ENCODE measurements at places on chromosomes 2 and 18.

DNA sequence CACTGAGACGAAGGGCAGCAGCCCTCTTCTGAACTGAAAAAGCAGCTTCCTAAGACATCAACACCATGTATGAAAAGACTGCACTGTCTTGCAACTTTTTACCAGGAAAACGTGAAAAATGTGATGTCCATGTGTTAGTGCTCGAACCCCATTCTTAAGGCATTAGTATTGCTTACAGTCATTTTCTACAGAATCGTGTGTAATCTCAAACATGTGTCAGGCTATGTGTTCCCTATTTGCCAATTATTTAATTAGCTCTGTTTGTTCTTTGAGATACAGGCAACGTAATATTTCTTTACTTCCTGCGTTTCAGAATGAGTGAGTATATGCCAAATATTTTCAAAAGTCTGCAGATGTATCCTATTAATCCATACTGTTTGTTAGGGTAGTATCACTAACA lies 307.7 kb upstream of the CCDC68 start:
- no peak overlapping the region for H3K4me3 ChIP-seq
- no peak for DNase-seq
- H3K4me1 ChIP-seq = no peaks in the 10 kb centered on the region
- H3K27me3 ChIP-seq = no peaks in the 10 kb centered on the region

DNA sequence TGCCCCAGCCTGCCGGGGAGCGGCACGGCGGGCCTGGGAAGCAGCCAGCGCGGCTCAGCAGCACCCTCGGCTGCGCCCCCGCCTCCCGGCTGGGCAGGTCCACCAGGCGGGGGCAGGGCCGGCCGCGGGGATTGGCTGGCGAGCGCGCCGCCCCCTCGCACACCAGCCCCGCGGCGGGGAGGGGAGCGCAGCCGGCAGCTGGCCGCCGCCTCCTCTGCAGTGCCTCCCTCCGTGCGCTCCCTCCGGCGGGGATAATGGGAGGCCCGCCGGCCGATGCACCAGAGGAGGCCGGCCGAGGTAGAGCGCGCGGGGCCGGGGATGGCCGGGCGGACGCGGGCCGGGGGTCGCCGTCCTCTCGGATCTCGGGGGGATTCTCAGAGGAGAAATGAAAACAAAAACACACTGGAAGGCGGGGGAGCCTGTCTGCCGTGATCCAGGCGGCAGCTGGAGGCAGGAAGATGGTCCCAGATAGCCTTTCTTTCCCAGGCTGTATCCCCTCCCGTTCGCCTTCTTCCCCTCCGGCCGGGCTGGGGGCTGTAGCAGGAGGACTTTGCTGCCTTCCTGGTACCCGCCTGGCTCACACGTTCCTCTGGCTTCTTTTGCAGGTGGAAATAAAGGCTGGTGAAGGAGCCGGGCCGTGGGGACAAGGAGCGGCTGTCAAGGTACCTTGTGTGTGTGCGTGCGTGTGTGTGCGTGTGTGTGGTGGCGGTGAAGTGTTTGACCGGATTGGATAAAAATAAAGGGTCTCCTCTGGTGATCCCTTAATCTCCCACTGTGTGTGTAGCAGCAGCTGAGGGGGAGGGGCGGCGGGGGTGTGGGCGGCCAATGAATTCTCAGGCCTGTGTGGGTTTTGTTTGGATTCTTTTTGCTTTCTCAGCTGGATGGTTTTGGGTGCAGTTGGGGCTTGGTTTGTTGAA lies 18.1 kb downstream of the TET3 start:
- no peaks in the 10 kb centered on the region for H3K27me3 ChIP-seq
- no peaks in the 10 kb centered on the region for H3K36me3 ChIP-seq
- DNase-seq = peak; percentile 78
- peaks cover 37% of the 10 kb centered on the region for H3K4me1 ChIP-seq
- peak overlapping the region; percentile 26 for H3K27ac ChIP-seq
- peak overlapping the region; percentile 73 for H3K4me3 ChIP-seq

- H3K4me3 ChIP-seq = no peak overlapping the region
- H3K4me1 ChIP-seq = no peaks in the 10 kb centered on the region
- H3K27me3 ChIP-seq = peaks cover 48% of the 10 kb centered on the region
- H3K36me3 ChIP-seq = no peaks in the 10 kb centered on the region
Measured at GRCh38 chr18:12255626-12256026, 1.5 kb downstream of the CIDEA start.

DNA sequence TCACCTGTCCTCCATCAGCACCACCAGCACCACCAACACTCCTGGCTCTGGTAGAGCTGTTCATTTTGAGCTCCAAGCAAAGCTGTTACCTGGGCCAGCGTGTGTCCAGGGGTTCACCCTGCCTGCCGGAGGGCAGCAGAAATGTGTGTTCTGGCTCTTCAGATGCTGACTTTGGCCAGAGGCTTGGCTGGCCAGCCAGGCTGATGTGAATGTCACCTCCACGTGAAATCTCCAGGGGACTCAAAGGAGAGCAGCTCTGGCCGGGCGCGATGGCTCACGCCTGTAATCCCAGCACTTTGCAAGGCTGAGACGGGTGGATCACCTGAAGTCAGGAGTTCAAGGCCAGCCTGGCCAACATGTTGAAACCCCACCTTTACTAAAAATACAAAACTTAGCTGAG lies 33.5 kb downstream of the CIB4 start:
- DNase-seq = no peak
- peaks cover 21% of the 10 kb centered on the region for H3K4me1 ChIP-seq
- H3K36me3 ChIP-seq = no peaks in the 10 kb centered on the region
- no peak overlapping the region for H3K4me3 ChIP-seq

GRCh38 chr2:61014763-61015162 lies 2.8 kb upstream of the PEX13 start:
- H3K27ac ChIP-seq = no peak overlapping the region
- DNase-seq = no peak
- H3K4me3 ChIP-seq = no peak overlapping the region
- no peaks in the 10 kb centered on the region for H3K27me3 ChIP-seq
- H3K4me1 ChIP-seq = peaks cover 40% of the 10 kb centered on the region
- H3K36me3 ChIP-seq = peaks cover 2% of the 10 kb centered on the region

- no peak for DNase-seq
- no peak overlapping the region for H3K4me3 ChIP-seq
- H3K27me3 ChIP-seq = no peaks in the 10 kb centered on the region
- H3K36me3 ChIP-seq = peaks cover 34% of the 10 kb centered on the region
- peak overlapping the region; percentile 56 for H3K27ac ChIP-seq
Measured at GRCh38 chr2:230909841-230910545, 15.0 kb downstream of the GPR55 start.

- H3K27me3 ChIP-seq = peaks cover 14% of the 10 kb centered on the region
- peaks cover 17% of the 10 kb centered on the region for H3K36me3 ChIP-seq
- H3K4me1 ChIP-seq = peaks cover 47% of the 10 kb centered on the region
- DNase-seq = no peak
- H3K4me3 ChIP-seq = peak overlapping the region; percentile 81
Measured at GRCh38 chr2:161243312-161243711, 64.9 kb upstream of the PSMD14 start.

- no peak overlapping the region for H3K27ac ChIP-seq
- no peaks in the 10 kb centered on the region for H3K4me1 ChIP-seq
Measured at GRCh38 chr18:30288662-30289414, 753.7 kb downstream of the DSC3 start.

- H3K27me3 ChIP-seq = peaks cover 4% of the 10 kb centered on the region
- H3K27ac ChIP-seq = peak overlapping the region; percentile 65
- no peak overlapping the region for H3K4me3 ChIP-seq
Measured at GRCh38 chr2:102034683-102035548, 43.2 kb downstream of the IL1R2 start.

DNA sequence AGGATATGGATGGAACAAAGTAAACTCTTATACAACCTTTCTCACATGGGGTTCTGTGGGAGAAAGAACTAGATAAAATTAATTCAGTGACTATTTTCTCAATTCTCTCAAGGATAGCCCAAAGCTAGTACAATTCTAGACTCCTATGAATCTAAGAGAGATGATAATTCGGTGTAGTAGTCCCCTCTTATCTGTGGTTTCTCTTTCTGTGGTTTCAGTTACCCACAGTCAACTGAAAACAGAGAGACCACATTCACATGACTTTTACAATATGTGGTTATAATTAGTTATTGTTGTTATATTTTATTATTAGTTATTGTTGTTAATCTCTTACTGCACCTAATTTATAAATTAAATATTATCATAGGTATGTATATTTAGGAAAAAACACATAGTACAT lies 53.5 kb upstream of the C2orf15 start:
- no peak for DNase-seq
- no peak overlapping the region for H3K27ac ChIP-seq
- no peaks in the 10 kb centered on the region for H3K36me3 ChIP-seq

DNA sequence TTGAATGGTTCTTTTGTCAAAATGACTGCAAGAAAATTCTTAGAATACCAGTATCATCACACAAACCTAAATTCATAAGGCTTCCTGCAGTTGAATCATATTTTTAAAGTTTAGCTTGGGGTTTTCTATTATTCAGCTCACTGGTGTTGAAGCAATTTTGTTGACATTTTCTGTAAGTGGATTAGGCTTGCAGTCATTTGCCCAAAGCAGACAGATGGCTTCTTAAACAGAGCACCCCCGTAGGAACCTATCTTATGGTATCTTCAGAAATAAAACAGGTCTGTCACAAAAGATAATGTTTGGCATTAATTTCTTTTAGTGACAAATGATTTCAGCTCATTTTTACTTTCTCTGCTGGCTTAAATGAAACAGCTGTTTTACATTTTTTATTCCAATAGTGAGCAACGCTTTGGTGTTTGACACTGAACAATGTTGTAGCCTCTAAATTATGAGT lies 331.1 kb downstream of the PLCL1 start:
- no peaks in the 10 kb centered on the region for H3K27me3 ChIP-seq
- no peak for DNase-seq
- no peaks in the 10 kb centered on the region for H3K4me1 ChIP-seq
- no peak overlapping the region for H3K4me3 ChIP-seq
- no peaks in the 10 kb centered on the region for H3K36me3 ChIP-seq

- H3K27me3 ChIP-seq = no peaks in the 10 kb centered on the region
- H3K4me3 ChIP-seq = no peak overlapping the region
- H3K36me3 ChIP-seq = no peaks in the 10 kb centered on the region
- DNase-seq = no peak
- no peaks in the 10 kb centered on the region for H3K4me1 ChIP-seq
Measured at GRCh38 chr2:76197428-76197827, 486.7 kb upstream of the GCFC2 start.

DNA sequence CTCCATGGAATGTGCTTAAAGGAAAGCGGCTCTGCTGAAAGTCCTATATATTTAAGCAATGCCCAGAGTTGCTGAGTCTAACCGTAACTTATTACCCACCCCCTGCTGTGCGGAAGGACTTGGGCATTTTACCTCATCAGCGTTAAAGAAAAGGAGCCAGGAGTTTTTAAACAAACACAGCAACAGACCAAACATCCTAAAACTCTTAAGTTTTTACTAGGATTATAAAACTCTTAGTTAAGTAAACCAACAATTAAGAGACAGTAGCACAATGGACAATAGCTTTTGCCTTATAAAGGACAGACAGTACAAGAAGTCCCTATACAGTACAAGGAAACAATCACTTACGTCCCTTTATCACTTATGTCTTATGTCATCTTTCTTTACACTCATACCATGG lies 90.2 kb downstream of the ZNF521 start:
- H3K27ac ChIP-seq = no peak overlapping the region
- no peak for DNase-seq
- no peak overlapping the region for H3K4me3 ChIP-seq
- no peaks in the 10 kb centered on the region for H3K4me1 ChIP-seq

GRCh38 chr18:59038295-59039039 lies 101.2 kb upstream of the SEC11C start:
- no peak for DNase-seq
- H3K27me3 ChIP-seq = peaks cover 3% of the 10 kb centered on the region
- H3K36me3 ChIP-seq = no peaks in the 10 kb centered on the region
- no peaks in the 10 kb centered on the region for H3K4me1 ChIP-seq
- no peak overlapping the region for H3K27ac ChIP-seq

Measured in activated CD8-positive, alpha-beta T cell treated with anti-CD3 and anti-CD28 coated beads, Interleukin-2, amount 10 ng/mL, durations not matched to agents 7 days and 5 days (primary cell).